Inflammatory macrophage treated with lipopolysaccharide for 1 hour (primary cell): ENCODE measurements at places on chromosomes 1 and 21.
A peak's percentile ranks its signal among the peaks of the same experiment; 100 is the strongest.

DNA sequence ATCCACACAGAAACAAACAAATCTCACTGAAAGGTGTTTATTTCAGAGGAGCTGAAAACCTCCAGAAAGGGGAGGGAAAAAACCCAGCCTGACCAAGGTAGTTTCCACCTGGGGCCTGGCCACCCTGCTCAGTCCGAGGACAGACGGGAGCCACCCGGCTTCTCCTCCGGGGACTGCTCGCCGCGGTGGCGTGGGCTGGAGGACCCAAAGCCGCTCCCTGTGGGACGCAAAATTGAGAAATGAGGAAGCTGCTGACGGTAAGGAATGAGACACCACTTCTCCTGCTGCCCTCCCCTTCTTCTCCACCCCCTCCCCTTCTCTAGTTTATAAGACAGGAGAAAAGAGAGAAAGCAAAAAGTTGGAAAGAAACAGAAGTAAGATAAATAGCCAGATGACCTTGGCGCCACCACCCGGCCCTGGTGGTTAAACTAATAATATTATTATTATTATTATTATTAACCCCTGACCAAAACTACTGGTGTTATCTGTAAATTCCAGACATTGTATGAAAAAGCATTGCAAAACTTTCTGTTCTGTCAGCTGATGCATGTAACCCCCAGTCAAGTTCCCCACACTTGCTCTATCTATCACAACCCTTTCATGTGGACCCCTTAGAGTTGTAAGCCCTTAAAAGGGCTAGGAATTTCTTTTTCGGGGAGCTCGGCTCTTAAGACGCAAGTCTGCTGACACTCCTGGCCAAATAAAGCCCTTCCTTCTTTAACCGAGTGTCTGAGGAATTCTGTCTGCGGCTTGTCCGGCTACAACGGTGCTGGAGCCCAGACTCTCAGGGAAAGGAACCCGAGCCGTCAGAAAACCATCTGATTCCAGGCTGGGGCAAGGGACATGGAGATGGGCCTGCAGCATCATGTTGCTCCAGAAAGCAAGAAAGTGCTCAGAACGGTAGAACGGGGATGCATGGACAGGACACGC lies 12.5 kb downstream of the ITGB2 start:
- peak; percentile 96 for DNase-seq

DNA sequence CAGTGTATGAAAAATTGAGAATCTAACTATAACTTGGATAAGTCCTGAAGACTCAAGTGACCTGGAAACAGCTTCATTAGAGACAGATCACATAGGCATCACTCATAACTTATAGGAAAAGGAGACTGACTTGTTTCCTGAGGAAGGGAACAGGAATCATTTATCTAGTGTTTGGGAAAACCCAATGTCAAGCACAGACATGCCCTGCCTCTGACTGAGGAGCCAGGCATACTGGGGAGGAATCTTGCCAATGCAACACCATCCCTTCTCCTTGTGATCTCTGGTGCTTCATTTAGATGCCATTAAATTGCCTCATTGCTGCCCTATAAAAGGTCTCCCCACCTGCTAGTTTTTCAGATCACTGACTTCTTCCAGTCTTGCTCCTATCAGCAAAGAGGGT lies 10.3 kb downstream of the LCE4A start:
- no peak for DNase-seq

DNA sequence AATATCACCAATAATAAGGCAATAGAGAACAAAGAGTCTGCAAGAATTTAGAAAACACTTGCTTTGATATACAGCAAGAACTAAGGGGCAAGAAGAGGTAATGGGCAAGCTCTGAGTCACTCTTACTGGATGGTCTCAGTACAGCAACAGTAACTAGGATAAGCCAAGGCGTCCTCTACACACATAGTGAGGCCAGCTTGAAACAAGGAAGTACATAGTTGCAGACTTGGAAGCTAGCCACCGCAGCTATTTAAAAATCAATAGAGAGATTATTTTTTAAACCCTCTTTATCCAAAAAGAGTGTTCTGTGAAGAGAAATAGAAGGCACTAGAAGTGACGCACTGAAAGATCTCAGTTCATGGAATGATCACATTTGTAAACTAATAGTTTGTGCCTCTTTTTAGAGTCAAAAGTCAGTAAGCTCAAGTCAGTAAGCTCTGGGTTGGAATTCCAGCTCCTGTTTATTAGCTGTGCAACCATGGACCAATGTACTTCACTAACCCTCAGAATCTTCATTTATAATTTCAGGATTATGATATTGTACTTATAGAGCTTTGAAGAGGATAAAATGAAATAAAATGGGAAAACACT lies 118.6 kb downstream of the AKT3 start:
- peak; percentile 59 for DNase-seq

DNA sequence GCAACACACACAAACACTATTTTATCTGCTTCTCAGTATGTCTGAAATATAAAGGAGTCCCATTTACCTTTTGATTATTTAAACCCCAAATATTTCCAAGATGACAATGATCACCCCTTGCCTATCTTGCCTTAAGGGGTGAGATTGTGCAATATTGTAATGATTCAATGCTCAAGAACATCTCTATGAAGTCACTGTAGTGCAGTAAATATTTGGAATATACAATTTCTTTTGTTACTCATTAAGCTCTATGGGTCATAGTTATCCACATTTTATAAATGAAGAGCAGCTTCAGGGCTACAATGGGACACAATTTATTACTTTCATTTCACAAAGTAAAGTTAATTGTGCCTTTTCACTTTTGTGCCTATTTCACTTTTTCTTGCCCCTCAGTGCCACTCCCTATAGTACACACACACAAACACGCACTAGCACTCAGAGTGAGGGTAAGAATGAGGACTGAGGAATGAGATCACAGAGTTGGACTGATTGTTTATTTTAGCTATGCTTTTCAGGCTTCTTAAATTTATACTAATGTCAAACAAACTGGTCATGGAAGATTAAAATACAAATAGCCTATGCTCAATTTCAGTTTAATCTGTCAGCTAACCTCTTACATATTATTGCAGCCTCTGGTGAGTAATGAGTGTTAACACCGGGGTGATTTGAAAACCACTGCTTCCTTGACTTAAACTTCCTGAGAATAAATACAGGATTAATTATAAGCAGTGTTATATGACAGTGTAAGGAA lies 521.0 kb upstream of the B3GALT2 start:
- DNase-seq, result no peak

DNA sequence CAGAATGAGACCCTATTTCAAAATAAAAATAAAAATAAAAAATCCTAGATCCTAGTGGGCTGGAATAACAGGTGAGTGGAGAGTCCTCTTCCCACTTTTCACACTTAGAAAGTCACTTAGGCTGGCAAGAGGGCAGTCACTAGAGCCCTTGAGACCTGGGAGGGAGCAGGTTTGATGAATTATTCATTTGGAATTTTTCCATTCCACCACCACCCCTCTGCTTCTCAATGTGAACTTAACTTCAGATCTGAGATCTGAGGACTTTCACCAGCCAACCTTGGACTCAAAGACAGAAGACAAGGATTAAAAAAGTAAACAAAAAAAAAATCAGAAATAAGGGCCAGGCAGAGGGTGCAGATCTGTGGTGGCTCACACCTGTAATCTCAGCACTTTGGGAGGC lies 16.5 kb downstream of the AKR7A3 start:
- DNase-seq, result no peak

GRCh38 chr1:238501290-238501689 lies 610.6 kb upstream of the ZP4 start:
- DNase-seq, result no peak
